ENCODE measurements at places on chromosomes 6 and 20.

DNA sequence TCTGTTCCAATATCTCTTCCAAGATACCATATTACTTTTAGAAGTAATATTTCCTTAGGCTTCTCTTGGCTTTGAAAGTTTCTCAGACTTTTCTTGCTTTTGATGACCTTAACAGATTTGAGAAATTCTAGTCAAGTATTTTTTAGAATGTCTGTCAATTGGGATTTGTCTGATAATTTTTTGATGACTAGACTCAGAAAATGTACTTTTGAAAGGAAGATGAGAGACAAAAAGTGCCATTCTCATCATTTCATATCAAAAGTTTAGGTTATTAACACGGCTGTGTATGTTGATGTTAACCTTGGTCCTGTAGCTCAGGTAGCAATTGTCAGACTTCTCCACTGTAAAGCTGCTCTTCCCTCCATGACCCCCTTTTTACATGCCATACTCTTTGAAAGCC is 651.5 kb downstream of the EYS start:
- no peak for DNase-seq

GRCh38 chr6:13024616-13025015 is 303.7 kb downstream of the TBC1D7 start:
- no peak for DNase-seq

DNA sequence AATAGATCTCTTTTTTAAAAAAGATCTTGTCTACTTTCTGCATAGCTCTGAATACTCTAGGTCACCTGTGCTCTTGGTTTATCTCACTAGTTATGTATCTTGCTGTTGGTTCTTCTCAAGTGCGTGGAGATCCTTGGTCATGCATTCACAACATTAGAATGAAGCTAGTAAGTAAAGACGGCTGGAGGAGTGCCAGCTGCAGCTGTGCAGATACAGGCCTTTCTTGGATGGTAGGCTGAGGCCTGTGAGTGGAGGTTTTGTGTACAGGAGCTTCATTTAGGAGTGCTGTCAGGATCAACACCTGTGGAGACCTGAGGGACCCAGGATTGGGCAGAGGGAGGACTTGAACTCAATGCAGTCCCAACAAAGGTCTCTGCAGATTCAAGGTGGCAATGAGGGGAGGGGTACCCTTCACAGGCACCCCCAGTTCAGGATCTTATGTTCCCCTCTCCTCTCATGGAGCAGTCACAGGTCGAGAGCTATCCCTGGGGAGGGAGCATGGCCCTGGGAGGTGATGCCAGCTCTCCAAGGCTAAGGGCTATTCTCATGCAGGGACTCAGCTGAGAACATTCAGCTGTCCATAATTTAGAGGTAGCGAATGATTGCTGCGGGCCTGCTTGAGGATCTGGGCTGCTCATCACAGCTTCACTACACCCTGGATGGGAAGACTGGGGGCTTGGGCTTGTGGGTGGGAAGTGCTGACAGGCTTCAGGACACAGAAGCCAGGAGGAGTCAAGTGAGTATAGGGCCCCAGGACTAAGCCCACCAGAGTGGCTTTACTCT is 98.9 kb upstream of the ENPP5 start:
- DNase-seq: no peak

GRCh38 chr6:10901770-10902169 is 14.9 kb downstream of the SYCP2L start:
- DNase-seq: no peak

GRCh38 chr6:129345890-129346289 is 364.1 kb downstream of the ARHGAP18 start:
- DNase-seq: peak; percentile 58

GRCh38 chr6:100465701-100466409 is 1.1 kb upstream of the SIM1 start:
- DNase-seq: no peak

- no peak for DNase-seq
These were observed 27.5 kb downstream of the MAN1A1 start for GRCh38 chr6:119322034-119322433.

- DNase-seq: no peak
These were observed 69.3 kb upstream of the EYS start for GRCh38 chr6:65776332-65776731.

DNA sequence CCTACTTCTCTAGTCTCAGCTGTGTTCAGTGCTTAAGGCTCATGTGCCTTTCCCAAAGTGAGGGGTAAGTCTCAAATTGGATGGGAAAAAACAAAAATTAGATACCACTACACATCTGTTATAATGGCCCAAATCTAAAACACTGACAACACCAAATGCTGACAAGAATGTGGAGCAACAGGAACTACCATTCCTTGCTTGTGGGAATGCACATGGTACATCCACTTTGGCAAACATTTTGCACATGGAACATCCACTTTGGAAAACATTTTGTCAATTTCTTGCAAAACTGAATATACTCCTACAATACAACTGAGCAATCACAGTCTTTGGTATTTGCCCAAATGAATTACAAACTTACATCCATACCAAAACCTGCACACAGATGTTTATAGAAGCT is 109.3 kb downstream of the TENT5A start:
- DNase-seq: no peak

DNA sequence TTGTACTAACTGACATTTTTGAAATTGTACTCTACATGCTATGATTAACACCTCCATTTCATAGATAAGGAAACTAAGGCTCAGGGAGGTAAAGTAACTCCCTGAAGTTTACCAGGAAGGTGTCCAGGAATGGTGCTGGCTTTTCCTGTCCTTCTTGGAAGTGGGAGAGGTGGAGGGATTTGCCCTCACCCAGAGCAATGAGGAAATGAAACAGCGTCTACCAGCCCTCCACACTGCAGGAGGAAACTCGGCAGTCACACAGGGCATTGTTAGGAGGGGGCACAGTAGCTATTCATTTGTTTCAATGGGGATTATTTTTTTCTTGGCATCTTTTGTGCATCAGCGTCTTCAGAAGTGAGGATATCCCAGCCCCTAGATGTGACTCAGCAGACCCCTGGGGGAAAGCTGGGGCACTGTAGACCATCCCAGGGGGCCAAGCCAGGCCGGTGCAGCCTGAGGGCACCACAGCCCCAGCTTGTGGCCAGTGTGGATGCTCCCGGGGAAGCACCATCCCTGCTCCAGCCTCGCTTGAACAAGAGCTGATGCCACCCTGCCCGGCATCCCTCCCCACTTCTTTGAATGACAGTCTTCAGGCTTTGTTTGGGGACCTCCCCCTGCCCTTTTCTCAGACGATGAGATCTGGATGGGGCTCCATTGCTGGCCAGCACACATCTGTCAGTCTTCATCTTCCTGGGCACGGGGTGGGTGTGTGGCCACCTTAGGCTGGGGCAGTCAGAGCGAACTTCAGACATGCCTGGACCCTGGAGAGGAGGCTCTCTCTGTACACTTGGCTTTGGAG is 224.4 kb upstream of the PMEPA1 start:
- DNase-seq: no peak

DNA sequence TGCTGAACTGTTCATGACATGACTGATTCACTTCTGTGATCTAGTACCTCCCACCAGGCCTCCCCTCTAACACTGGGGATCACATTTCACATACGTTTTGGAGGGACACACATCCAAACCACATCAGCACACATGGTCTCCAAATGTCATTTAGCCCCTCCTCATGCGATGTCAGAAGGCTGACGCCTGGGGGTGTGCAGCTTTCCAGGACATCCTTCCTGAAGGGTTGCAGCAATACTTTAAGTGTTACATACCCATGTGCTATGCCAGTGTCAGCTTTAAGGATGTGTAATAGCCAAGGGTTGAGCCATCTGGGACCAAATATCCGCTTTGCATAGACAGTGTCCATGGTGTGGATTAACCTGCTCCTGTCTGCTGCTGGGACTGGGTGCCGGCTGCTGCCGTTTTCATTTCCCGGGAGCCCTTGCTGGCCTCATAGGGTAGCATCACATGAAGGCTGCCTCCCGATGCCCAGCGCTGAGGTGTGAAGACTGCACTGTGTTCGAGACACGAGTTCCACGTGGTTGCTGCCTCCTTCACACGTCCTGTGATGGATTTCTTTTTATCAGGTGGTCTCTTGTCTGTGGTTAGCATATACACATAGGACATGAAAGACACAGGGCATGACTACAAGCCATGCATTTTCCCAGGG is 219.0 kb downstream of the THBS2 start:
- DNase-seq: peak; percentile 89

- peak; percentile 57 for DNase-seq
These were observed 191.9 kb upstream of the PREP start for GRCh38 chr6:105594821-105595220.

DNA sequence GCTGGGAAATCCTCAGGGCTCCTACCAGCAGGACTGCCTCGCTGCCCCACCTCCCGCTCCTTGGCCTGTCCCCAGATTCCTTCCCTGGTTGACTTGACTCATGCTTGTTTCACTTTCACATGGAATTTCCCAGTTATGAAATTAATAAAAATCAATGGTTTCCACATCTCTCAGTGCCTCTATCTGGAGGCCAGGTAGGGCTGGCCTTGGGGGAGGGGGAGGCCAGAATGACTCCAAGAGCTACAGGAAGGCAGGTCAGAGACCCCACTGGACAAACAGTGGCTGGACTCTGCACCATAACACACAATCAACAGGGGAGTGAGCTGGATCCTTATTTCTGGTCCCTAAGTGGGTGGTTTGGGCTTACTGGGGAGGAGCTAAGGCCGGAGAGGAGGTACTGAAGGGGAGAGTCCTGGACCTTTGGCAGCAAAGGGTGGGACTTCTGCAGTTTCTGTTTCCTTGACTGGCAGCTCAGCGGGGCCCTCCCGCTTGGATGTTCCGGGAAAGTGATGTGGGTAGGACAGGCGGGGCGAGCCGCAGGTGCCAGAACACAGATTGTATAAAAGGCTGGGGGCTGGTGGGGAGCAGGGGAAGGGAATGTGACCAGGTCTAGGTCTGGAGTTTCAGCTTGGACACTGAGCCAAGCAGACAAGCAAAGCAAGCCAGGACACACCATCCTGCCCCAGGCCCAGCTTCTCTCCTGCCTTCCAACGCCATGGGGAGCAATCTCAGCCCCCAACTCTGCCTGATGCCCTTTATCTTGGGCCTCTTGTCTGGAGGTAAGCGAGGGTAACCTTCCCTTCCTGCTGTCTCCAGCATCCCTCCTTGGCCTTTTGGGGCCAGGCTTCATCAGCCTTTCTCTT is at the start of gene CFB:
Gene CFB (plus strand): TSS at position 589 of the 863 bp plus-strand sequence. CDS start 127 bp downstream, at position 716.
- DNase-seq: peak; percentile 83

GRCh38 chr20:56423211-56423610 is 11.2 kb downstream of the CASS4 start:
- DNase-seq: no peak

DNA sequence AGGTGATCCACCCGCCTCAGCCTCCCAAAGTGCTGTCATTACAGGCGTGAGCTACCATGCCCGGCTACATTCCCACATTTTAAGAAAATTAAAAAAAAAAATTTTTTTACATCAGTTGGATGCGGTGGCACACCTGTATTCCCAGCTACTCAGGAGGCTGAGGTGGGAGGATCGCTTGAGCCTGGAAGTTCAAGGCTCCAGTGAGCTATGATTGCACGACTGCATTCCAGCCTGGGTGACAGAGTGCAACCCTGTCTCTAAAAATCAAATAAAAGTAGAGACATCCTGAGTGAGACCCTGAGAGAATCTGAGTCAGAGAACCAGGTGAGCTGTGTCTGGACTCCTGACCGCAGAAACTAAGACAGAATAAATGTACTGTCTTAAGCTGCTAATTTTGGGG is 38.8 kb downstream of the PIM1 start:
- DNase-seq: no peak

- DNase-seq: no peak
These were observed 133.4 kb upstream of the MYLIP start for GRCh38 chr6:15995493-15995892.

DNA sequence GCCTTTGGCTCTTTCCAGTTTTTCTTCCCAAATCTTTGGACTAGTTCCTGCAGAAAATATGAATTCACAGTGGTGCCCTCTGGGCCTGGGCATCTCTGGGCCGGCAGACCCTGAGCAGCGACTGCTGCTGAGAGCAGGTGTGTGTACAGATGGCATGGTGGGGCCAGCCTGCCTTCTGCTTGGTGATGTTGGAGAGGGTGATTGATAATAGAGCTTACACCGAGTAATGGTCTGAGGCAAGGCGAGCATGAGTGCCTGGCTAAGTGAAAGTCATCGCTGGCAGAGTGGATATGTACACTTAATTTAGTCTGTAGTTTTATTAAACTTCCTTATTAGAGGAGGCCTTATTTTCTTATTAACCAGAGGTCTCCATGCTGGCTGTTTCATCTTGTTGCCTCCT is 156.9 kb downstream of the CDKAL1 start:
- DNase-seq: no peak

DNA sequence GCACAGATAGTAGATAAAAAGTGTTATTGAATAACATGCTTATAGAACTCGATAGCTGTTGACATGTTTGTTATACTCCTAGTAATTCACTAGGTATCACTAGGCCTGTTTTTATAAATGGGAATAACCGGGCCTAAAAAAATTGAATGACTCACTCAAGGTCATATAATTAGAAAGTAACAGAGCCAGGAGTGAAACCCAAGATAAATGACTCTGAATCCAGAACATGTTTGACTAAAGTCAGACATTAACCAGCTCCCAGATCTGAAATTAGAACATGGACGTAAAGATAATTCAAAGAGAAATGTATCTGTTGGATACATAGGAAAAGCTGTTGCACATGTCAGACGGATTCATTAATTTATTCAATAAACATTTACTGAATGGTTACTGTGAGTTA is 26.9 kb downstream of the RGS17 start:
- no peak for DNase-seq

GRCh38 chr6:64955435-64955848 is 751.6 kb downstream of the EYS start:
- no peak for DNase-seq

DNA sequence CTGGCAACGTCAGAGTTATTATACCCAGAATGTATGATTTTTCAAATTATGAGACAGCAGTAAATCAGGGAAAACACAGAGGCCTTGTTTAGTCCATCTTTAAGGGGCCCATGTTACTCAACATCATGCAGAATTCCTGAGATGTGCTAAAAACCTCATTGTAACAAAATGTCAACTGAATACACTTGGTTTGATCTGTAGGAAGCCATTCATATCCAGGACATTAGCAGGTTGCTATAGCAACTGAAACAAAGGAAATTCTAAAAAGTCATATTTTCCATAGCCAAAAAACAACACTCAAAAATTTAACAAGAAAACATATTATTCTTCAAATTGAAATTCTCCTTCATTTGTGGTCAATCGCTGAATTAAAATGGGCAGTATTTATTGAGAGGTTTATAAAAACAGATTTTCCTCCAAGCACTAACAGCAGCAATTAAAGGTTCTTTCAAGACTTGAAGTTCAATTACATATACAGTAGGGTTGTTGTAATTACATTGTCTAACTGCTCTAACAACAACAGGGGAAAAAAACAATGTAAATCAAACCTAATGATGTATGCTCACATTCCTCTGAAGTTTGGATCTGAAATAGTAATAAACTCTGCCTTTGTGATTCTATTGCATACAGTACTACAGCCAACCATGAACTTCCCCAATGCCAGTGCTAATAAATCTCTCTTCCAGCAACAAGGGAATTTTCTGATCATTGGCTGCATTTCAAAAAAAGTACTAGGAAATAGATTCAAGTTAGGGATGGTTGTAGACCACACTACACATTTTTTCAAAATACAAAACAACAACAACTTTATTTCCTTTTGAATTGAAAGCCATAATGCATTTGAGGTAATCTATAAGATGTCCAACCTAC is 34.9 kb downstream of the COL12A1 start:
- DNase-seq: no peak

- no peak for DNase-seq
These were observed 22.3 kb upstream of the BCAS4 start for GRCh38 chr20:50772420-50773185.

GRCh38 chr6:48614326-48614725 is 503.3 kb upstream of the PTCHD4 start:
- DNase-seq: no peak

- DNase-seq: no peak
These were observed 571 bp downstream of the CSNK2B start for GRCh38 chr6:31666337-31666965.

GRCh38 chr20:20396794-20397193 is 28.9 kb downstream of the INSM1 start:
- no peak for DNase-seq

Data from fibroblast of upper back skin (primary cell).